ENCODE measurements at places on chromosomes 12 and 14.

DNA sequence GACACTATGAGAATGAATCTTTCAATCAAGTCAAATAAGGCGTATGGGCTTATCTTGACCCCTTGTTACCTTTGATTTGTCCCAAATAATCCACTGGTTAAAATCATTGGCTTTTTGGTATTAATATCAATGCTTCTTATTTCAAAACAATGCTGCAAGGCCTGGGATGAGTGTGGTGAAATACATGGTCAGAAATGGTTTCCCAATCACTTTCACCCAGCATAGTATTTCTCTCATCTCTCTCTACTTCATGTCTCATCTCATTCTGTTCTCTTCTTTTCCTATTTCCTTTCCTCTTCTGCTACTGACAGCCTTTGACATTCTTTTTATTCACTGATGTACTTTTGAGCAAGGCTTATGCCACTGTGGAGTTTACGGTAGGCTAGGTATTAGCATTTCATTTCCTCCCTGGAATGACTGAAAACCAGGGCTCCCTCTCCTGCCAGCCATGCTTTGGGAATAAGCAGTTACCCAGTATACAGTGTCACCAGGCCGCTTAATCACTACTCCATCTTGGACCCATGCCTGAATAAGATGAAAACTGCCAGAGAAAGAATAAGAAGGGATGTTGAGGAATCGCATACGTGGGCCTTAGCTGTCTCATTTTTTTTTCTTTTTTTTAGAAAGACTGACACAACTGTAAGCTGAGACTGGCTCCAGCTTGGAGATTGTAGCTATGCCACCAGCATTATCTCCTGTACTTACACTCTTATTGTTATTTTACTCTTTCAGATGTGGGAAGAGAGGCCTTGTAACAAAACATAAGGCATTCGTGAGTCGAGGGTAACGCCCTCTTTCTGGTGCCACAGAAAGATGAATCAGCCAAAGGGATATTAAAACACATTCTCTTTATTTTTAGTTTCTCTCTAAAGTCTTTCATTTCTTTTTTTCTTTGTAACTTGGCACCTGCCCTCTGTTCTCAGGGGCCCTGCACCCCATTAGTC, 53.5 kb downstream of the IGF1 start:
- H3K27me3 ChIP-seq, result no peaks in the 10 kb centered on the region
- H3K4me3 ChIP-seq, result no peak overlapping the region
- H3K36me3 ChIP-seq, result no peaks in the 10 kb centered on the region

- no peak overlapping the region for H3K27ac ChIP-seq
- no peaks in the 10 kb centered on the region for H3K4me1 ChIP-seq
- DNase-seq, result no peak
- no peaks in the 10 kb centered on the region for H3K27me3 ChIP-seq
Observed at GRCh38 chr12:102629262-102629888, 149.0 kb upstream of the IGF1 start.

DNA sequence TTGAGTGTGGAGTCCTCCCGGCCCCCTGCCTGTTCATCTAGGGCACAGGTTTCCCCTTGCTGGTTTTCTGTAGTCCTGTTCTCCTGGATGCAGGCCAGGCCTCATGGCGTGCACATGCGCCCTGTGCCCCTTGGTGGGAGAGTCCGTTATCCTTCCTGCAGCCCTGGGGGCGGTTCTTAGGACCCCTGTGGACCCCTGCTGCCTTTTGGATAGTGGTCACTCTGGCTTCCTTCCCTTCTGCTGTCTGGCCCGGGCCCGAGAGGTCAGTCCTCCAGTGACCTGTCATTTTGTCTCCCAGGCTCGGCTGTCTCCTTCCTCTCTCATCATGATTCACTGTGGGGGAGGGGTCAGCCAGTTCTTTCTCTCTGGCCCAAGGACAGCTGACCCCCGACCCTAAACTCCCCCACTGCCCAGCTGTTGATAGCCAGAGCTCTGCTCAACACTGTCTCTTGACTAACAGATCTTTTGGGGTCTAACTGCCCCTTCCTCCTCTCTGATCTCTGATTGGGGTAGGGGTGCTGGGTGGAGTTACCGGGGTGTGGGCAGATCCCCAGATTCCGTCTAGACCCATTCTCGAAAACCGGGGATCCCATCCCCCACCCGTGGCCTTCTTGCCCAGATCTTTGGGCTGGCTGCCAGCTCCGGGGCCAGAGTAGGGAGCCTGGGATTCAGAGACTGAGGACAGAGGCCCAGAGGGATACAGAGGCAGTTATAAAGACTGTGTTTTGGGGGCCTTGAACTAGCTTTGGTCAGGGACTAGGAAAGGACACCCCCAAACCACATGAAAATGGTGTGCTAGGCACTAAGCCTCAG, 7.0 kb downstream of the CCND2 start:
- DNase-seq, result peak; percentile 76
- peaks cover 91% of the 10 kb centered on the region for H3K36me3 ChIP-seq
- H3K27ac ChIP-seq, result peak overlapping the region; percentile 98

- no peak overlapping the region for H3K4me3 ChIP-seq
- no peaks in the 10 kb centered on the region for H3K27me3 ChIP-seq
- H3K27ac ChIP-seq, result no peak overlapping the region
Observed at GRCh38 chr14:75457648-75458165, 29.9 kb downstream of the JDP2 start.

GRCh38 chr12:94285943-94286582, 137.7 kb downstream of the PLXNC1 start:
- no peaks in the 10 kb centered on the region for H3K27me3 ChIP-seq
- H3K4me3 ChIP-seq, result no peak overlapping the region
- H3K36me3 ChIP-seq, result no peaks in the 10 kb centered on the region
- peaks cover 18% of the 10 kb centered on the region for H3K4me1 ChIP-seq
- H3K27ac ChIP-seq, result no peak overlapping the region
- no peak for DNase-seq

- no peak overlapping the region for H3K4me3 ChIP-seq
- H3K4me1 ChIP-seq, result no peaks in the 10 kb centered on the region
- H3K27me3 ChIP-seq, result no peaks in the 10 kb centered on the region
- peaks cover 3% of the 10 kb centered on the region for H3K36me3 ChIP-seq
- no peak overlapping the region for H3K27ac ChIP-seq
- no peak for DNase-seq
Observed at GRCh38 chr14:75837151-75837787, 144.5 kb downstream of the TGFB3 start.

DNA sequence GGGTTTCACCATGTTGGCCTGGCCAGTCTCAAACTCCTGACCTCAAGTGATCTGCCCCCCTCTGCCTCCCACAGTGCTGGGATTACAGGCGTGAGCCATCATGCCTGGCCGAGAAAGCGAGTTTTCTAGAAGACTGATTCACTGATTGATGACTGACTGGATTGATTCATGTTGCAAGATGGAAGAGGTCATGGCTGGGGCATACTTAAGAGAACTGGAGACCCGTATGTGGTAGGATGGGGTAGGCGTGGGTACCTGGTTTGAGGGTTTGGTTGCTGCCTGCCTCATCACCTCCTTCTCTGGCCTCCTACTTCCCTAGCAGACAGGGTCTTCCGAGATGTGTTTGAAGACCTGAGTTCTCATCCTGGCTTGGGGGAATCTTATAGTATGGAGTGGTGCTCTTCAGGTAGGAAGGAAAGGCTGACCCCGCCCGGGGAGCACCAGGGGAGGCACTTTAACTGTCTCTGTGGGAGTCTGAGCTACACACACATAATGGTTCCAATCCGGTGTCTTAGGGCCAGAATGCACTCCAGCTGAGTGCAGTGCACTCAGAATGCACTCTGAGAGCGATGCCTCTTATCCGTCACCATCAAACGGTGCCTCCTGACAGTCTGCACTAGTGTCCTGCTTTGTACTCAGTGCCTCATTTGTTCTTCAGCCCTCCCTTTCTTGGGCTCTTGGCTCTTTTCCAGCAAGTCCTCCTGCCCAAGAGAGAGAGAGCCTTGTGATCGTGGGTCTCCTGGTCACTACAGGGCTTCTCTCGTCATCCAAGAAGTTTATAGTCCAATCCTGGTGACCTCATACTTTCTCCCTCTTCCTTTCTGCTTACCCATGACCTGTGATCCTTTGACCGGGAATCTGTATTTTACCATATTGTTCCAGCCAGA, 19.7 kb downstream of the PLEKHG3 start:
- peaks cover 82% of the 10 kb centered on the region for H3K4me1 ChIP-seq
- DNase-seq, result no peak
- no peak overlapping the region for H3K4me3 ChIP-seq
- no peaks in the 10 kb centered on the region for H3K27me3 ChIP-seq
- H3K36me3 ChIP-seq, result peaks cover 14% of the 10 kb centered on the region
- no peak overlapping the region for H3K27ac ChIP-seq

- peaks cover 72% of the 10 kb centered on the region for H3K36me3 ChIP-seq
- H3K4me1 ChIP-seq, result no peaks in the 10 kb centered on the region
- no peaks in the 10 kb centered on the region for H3K27me3 ChIP-seq
Observed at GRCh38 chr12:95480230-95480629, 6.3 kb downstream of the METAP2 start.

DNA sequence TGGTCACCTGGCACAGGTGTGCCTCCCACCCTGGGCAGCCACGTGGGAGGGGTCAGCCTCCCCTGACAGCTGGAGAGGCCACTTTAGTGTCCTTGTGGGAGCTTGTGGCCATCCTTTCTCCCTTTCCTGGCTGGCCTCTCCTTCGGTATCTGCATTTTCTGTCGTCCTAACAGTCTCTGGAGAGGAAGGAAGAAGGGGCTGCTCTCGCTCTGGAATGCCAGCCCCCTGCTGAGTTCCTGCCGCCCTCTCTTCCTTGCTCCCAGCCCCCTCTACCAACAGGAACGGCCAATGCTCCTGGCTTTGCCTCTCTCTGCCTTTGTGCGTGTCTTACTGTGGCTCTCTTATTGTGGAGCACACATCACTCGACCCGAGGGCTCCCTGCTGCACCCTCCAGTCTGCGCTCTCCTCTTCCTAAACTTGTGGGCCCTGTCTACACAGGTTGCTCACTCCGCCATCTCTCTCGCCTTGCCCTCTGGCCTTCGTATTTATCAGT, 70.8 kb downstream of the FBXL14 start:
- no peak overlapping the region for H3K27ac ChIP-seq
- H3K27me3 ChIP-seq, result peaks cover 22% of the 10 kb centered on the region
- H3K4me1 ChIP-seq, result no peaks in the 10 kb centered on the region
- no peak overlapping the region for H3K4me3 ChIP-seq
- H3K36me3 ChIP-seq, result no peaks in the 10 kb centered on the region
- DNase-seq, result no peak

GRCh38 chr14:55976655-55977054, 141.6 kb upstream of the PELI2 start:
- DNase-seq, result no peak
- H3K4me1 ChIP-seq, result peaks cover 18% of the 10 kb centered on the region
- peak overlapping the region; percentile 43 for H3K27ac ChIP-seq
- no peak overlapping the region for H3K4me3 ChIP-seq
- no peaks in the 10 kb centered on the region for H3K27me3 ChIP-seq
